HS-5 (cell line): ENCODE measurements at places on chromosomes 6 and 20.

DNA sequence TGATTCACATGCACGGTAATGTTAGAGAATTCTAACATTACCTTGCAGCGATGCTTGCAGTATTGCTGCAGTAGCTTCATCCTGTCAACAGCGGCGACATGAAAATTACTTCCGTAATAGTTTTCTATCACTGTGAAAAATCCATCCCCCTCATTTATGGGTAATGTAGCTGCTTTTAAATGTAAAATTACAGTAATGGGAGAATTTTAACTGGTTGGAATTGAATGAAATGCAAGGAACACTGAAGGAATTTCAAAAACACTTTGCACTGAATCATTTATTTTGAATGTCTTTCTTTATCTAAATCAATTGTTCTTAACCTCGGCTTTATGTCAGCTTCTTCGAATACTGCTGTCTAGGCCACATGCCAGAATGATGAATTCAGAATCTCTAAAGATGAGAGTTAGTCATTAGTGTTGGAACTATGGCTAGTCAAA is 102.4 kb upstream of the HIVEP1 start:
- no peak for DNase-seq

GRCh38 chr6:13159300-13159699 is 169.0 kb downstream of the TBC1D7 start:
- DNase-seq, result no peak

GRCh38 chr6:98808541-98809210 is 25.7 kb upstream of the POU3F2 start:
- DNase-seq, result peak; percentile 39

GRCh38 chr6:134575221-134575620 is 257.3 kb upstream of the SGK1 start:
- no peak for DNase-seq

DNA sequence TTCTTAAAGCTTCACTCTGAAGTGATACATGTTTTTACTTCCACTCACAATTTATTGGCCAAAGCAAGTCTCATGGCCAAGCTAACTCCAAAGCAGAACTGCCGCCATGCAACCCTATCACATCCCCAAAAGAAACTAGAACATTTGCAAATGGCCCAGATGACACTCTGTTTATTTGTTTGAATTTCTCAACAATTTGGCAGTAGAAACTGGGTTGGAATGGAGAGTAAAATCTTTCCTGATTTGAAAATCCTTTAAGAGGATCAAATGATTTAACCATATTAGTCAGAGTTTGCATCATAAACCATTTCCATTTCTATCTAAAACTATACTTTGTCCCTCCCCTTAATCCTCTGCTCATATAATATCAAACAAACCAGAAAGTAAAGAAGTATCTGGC is 39.1 kb upstream of the E2F3 start:
- no peak for DNase-seq

DNA sequence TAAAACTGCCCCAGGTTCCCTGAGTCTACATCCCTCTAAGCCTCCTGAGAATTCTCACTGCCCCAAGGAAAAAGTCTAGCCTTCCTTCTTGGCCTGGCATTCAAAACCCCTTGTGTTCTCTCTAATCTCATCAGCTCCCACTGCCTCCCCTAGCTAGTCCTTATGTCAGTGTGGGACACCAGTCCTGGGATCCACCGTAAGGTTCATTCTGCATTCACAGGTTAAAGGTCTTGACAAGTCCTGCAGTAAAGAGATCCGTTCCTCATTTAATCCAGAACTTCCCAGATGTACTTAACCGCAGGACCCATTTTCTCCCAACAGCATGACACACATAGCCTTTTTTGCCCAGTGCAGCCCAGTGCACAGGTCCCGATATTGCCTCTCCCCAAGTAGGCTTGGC is 11.6 kb downstream of the MAPK13 start:
- DNase-seq, result no peak

- DNase-seq, result no peak
Measured at GRCh38 chr20:63876489-63877036, 11.5 kb downstream of the TPD52L2 start.

GRCh38 chr6:13216236-13217014 is 111.9 kb downstream of the TBC1D7 start:
- no peak for DNase-seq

- peak; percentile 99 for DNase-seq
Measured at GRCh38 chr20:31560746-31561598, 44.1 kb upstream of the ID1 start.

GRCh38 chr6:56329271-56330050 is 82.1 kb upstream of the COL21A1 start:
- DNase-seq, result peak; percentile 1

DNA sequence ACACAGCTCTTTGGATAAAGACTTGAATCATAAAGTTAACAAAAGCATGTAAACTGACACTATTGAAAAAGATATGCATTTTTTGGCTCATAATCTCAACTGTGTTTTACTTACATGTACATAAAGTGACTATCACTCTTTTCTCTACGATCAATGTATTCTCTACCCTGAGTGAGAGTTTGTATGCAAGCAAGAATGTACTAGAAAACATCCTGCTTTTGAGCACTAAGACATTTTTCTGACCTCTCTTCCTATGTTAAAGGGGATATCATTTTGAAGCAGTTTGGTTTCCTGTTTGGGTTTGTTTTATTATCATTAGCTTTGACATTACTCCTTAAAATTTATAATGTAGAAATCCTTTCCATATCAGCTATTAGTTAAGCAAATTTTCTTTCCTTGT is 910.8 kb downstream of the C6orf118 start:
- DNase-seq, result no peak

DNA sequence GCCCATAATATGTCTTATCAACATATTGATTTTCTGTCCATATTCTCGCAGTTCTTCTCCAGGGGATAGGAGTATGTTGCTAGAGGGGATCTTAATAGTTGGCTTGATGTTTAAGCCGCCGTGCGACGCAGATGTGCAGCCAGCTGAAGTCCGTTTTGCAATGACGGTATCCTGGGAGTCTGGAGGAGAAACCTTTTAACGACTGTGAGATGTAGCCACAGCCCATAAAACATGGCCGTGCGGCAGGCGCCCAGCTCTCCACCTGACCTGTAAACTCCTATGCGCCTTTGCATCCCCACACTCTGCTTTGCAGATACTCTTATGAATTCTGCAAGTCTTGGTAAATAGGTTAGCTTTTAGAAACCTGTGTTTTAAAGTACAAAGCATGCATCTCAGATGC is 36.9 kb downstream of the BMP6 start:
- no peak for DNase-seq

DNA sequence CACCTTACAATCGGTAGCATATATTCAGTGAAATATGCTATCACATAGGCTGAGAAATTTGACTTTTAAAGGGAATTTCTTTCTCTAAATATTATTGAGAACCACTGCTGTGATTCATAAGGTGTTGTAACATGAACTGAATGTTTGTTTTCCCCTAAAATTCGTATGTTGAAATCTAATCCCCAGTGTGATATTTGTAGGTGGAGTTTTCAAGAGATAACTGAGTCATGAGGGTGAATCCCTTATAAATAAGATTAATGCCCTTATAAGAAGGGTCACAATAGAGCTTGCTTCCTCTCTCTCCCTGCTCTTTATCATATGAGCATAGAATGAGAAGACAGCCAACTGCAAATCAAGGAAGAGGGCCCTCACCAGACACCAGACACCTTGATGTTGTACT is 64.8 kb downstream of the LMBRD1 start:
- no peak for DNase-seq

DNA sequence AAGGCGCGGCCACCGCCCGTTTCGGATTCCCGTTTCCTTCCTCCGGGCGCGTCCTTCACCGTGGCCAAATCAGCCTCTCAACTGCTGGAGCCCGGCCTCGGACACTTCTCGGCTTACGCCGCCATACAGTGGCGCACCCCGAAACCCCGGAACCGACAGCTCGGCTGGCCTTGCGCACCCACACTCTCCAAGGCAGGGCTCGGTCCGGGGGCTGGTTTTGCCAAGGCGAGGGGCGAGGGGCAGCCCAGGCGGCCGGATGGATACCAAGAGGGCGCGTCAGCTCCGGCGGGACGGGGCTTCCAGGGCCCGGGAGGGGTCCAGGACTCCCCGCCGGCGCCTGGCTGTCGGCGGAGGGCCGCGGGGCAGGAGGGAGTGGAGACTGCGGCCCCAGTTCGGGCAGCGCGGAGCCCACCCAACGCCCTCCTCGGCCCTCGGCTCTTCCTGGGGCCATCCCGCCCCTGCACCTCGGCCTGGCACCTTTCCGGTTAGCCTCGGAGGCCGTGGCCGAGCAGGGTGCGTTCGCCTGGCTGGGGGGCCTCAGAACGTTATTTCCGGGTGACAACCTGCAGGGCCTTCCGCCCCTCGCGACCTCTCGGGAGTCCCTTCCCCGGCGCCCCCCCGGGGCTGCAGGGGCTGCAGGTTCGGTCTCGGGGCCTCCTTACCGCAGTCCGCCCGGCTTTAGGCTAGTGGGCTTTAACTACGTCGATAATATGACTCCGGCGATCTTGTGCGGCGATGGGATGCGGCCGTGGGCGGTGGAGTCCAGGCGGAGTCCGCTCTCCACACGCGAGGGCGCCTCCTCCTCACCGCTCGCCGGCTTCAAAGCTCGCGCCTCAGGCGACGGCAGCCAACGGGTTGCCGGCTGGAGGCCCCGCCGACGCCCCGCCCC is 697 bp upstream of the CEP43 start:
- DNase-seq, result no peak

DNA sequence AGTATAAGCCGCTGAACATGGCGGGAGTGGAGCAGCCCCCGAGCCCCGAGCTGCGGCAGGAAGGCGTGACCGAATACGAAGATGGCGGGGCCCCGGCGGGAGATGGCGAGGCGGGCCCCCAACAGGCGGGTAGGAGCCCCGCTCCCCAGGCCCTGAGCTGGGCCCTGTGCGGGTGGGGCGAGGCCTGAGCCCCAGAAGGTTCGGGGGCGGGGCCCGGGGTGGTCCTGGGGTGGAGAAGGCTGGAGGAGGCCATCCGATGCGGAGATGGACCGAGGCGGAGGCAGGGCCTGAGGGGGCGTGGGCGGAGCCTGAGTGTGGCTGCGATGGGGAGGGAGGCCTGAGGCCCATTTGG is 7.1 kb downstream of the L3MBTL1 start:
- no peak for DNase-seq

- no peak for DNase-seq
Measured at GRCh38 chr6:118844915-118845314, 49.0 kb upstream of the ASF1A start.

GRCh38 chr6:43496370-43497128 is 13.6 kb downstream of the LRRC73 start:
- DNase-seq, result no peak

DNA sequence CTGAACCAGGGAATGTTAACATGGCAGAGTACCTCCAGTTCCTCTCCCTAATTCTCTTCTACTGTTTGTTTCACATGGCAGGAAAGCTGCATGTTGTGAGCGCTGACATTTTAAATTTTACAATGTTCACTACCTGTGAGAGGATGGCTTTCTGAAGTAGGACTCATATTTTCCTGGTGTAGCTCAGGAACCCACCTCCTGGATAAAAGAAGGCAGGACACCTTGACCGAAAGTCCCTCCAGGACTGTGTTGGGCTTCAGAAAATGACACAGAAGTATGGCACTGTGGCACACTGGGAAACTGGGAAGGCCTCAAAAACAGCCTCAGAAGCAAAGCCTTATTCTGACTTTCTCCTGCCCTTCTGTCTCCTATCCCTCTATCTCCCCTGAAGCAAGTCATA is 33.3 kb downstream of the PTPRK start:
- DNase-seq, result no peak

- DNase-seq, result no peak
Measured at GRCh38 chr6:13684855-13685254, 26.8 kb downstream of the RANBP9 start.

- no peak for DNase-seq
Measured at GRCh38 chr6:132490024-132490423, 22.9 kb downstream of the STX7 start.
